ENCODE measurements at places on chromosomes 4 and X.

GRCh38 chrX:37871626-37872302 is 24.4 kb upstream of the DYNLT3 start:
- DNase-seq, result peak; percentile 82

DNA sequence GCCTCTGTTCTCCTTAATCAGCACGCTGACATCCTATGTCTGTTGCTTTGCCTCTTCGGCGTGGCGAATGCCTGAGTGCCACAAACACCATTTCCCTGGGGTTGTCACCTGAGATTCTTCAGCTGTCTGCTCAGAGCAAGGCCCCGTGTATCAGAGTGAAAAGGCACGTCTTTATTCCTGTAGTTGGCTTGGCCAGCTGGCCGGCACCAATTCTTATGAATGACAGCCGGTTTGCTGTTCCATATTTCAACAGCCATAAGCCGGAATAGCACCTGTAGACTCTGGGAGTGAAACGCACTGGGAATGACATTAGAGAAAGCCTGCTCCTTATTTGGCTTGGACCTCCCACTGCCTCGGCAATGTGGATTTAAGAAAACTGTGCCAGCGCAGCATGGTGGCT is 89.3 kb downstream of the MGST2 start:
- DNase-seq, result no peak

- DNase-seq, result no peak
Observed at GRCh38 chr4:38268108-38268820, 308.1 kb downstream of the PTTG2 start.

- no peak for DNase-seq
Observed at GRCh38 chr4:29046781-29047180, 1673.4 kb upstream of the PCDH7 start.

- peak; percentile 55 for DNase-seq
Observed at GRCh38 chr4:124135409-124135813, 577.1 kb downstream of the ANKRD50 start.

Data from mammary epithelial cell (primary cell).